ENCODE measurements at places on chromosomes 2 and 18.

DNA sequence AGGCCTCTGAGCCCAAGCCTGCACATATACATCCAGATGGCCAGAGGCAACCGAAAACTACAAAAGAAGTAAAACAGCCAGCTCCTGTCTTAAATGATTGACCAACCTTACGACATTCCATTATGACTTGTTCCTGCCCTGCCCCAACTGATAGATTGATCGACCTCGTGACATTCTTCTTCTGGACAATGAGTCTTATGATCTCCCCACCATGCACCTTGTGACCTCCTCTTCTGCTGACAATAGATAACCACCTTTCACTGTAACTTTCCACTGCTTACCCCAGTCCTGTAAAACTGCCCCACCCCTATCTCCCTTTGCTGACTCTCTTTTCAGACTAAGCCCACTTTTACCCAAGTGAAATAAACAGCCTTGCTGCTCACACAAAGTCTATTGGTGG is 670.0 kb upstream of the PKDCC start:
- DNase-seq: no peak

- DNase-seq: no peak
Observed at GRCh38 chr2:33552758-33553461, 46.2 kb downstream of the FAM98A start.

- no peak for DNase-seq
Observed at GRCh38 chr2:17592731-17593409, 52.4 kb downstream of the VSNL1 start.

DNA sequence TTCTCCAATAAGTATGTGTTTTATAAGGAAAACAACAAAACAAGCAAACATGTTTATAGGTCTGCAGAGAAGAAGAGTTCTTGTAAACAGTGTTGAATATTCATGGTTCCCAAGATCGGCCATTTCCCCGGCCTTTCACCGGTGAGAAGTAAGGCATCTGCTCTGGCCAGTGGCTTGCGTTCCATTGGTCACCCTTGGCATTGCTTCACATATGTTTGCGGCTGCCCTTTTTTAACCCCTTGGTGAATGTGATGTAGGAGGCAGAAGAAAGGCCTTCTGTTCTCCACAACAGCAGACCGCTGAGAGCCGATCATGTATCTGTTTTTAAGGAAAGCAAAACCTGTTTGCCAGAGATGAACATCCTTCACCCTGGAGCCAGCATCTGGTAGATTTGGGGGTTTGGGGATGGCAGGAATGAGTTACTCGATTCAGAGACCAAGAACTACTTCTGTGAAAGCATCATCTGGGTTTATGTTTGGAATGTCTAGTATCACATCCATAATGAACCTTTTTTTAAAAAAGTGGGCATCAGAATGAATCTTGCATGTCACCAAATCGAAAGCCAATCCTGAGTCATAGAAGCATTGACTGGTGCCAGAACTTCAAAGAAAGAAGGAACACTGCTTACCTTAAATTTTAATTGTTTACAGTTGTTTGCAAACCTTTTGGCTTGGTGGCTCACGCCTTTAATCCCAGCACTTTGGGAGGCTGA is 112.3 kb downstream of the AGAP1 start:
- no peak for DNase-seq

DNA sequence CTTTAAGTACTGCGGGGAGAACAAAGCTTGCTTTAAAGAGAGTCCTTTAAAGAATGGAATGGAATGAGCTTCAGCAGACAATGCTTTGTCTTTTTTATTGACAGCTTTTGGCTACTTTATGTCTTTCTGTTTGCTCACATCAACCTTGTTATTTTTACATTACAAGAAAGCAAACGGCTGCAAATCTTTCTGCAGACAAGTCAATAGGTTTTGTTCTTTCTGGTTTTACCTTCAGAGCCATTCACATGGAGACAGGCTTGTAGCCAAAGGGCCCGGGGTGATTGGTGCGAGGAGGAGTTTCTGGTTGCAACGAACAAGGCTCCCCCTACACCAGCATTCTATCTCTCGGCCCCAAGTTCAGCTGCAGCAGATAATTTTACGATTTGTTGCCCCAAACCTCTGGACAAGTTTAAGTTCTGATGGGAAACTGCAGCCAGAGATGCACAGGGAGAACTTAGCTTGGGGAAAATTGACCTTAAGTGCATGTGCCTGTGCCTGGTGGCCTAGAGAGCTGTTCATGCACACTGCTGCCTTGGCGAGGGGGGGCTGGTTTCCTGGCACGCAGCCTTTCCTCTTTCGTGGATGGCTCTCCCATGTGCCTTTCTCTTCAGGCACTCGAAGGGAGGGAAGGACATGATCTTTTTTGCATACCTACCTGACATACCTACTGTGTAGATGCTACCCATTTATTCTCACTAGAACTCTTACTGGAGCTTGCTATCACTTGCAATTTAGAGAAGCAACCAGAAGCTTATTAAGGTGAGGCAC is 543.2 kb downstream of the DCDC2C start:
- no peak for DNase-seq

DNA sequence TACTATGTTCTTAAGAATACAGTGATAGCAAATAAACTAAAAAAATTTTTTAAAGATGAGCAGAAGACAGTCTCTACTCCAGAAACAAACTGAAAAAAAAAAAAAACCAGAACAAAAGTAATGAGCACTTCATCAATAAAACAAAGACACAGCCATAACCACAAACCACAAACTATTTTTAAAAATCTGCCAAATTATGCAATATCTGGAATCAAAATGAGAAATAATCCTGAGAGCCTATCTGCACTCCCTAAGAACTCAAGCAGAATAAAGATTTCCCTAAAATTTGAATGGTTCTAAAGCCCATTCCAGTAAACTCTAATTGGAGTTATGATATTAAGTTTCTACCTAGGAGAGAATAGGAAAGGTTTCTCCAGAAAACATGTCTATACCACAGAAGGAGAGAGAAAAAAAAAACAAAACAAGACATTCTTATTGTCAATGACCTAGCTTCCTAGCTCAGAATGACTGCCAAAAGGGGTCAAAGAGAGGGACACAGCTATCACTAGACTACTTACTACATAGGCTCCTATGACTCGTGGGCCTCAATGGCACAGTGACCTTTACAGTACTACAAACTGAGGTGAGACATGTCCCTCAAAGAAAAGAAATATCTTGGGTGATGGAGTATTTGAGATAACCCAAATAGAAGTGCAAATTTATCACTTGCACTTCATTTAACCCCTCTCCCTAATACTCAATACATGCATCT is 262.8 kb downstream of the ZEB2 start:
- no peak for DNase-seq

- no peak for DNase-seq
Observed at GRCh38 chr2:201999279-201999678, 34.4 kb upstream of the FZD7 start.

All from GM06990 (cell line).